ENCODE measurements at places on chromosomes 4 and X.

DNA sequence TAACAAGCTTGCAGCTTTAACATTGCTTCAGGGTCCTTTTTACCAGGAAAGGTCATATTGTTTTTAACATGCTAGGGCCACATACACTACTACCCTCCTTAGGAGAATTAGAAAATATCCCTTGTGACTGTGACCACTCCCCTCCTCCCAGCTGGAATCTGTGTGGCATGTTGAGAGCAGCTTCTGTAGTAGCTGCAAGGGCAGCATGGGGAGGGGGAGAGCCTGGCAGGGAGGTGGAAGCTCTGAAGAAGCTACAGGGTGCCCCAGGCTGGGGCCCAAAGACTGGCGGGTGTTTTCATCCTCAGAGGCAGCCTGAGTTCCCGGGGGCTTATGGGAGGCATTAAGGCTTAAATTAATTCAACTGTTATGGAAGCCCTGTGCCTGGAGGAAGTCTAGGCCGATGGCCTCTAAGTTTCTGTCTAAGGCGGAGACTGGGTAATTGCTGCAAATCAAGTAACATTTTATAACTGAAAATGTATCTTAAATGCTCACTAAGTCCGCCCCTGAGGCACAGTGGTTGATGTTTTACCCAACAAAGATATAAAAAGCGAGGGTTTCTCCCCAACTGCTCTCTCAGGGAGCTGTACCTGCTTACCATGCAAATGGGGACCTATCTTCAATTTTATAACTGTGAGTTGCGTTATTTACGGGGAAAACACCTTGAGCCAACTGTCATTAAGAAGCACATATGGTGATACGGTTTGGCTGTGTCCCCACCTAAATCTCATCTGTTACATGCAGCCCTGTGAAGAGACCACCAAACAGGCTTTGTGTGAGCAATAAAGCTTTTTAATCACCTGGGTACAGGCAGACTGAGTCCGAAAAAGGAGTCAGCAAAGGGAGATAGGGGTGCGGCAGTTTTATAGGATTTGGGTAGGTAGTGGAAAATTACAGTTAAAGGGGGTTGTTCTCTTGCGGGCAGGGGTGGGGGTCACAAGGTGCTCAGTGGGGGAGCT lies 37.4 kb upstream of the STS start:
- DNase-seq, result no peak

DNA sequence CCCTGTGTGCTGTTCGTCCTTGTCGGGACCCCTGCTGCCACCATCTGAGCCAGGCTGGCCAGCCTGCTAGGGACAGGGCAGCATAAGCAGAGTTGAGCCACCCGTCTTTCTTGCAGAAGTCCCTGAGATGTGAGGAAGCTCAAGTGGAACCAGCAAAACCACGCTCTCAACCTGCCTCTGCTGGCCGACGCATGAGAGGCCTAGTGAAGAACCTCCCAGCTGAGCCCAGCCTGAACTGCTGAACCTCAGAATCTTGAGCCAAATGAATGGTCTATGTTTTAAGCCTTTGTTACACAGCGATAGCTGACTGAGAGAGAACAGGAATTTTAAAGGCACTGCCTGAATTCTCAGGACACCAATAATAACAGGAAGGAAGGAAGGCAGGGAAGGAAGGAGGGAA lies 98.9 kb upstream of the ADRA2C start:
- no peak for DNase-seq

- peak; percentile 68 for DNase-seq
Observed at GRCh38 chr4:78962597-78963115, 23.4 kb upstream of the PAQR3 start.

GRCh38 chr4:23455456-23456158 lies 434.2 kb downstream of the PPARGC1A start:
- no peak for DNase-seq

DNA sequence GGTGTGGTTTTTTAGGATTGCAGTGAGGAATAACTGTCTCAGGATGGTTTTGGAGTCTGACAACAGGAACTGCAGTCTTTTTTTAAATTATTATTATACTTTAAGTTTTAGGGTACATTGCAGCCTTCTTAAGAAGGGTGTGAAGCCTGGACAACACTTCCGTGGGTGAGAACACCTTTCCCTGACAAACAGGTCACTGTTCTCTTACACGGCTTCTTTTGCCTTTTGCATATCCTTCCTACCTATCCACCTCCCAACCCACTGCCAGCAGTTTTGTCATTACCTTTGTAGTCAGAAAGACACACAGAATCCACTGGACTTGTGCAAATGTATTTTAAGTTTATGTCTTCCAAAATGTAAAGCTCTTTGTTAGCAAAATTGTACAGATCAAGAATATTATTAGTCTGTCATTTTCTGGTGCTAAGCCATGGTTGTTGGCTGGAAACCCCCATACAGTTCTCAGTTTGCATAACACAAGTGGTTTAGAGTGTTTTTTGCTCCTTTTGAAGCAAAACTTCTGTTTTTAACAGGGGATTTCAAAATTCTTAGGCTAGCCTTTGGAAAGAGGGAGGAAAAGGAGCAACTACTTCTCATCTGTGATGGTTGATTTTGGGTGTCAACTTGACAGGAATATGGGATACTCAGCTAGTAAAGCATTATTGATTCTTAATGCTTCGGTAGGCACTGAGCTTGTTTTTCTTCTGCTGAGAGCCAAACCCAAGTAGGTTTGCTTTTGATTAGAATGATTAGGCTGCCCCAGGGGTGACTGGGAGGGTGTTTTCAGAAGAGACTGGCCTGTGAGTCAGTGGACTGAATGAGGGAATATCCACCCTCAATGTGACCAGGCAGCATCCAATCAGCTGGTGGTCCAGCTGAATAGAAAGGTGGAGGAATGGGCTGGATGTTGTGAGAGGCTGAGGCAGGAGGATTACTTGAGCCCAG lies 29.4 kb upstream of the KLHL2 start:
- no peak for DNase-seq

GRCh38 chr4:87052615-87053014 lies 117.8 kb downstream of the AFF1 start:
- DNase-seq, result no peak

DNA sequence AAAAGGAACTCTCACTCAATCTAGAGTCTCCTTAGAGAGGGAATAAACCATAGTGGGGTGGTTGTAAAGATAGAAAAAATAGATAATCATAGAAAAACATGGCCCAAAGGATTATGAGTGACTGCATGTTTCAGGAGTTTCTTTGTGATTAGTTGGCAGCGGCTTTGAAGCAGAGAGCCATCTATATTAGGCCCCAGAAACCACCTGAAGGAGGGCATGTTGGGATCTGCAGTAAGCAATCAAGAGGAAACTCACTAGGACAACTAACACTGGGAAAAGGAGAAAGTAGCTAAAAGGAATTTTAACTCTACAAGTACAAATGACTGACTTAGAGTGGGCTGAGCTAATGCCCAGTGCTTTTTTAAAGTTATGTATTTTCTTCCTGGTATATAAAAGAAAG lies 269.2 kb upstream of the NRK start:
- DNase-seq, result no peak

GRCh38 chr4:143202824-143203223 lies 18.1 kb downstream of the USP38 start:
- peak; percentile 66 for DNase-seq

- no peak for DNase-seq
Observed at GRCh38 chrX:153878345-153878744, 7.6 kb downstream of the L1CAM start.

DNA sequence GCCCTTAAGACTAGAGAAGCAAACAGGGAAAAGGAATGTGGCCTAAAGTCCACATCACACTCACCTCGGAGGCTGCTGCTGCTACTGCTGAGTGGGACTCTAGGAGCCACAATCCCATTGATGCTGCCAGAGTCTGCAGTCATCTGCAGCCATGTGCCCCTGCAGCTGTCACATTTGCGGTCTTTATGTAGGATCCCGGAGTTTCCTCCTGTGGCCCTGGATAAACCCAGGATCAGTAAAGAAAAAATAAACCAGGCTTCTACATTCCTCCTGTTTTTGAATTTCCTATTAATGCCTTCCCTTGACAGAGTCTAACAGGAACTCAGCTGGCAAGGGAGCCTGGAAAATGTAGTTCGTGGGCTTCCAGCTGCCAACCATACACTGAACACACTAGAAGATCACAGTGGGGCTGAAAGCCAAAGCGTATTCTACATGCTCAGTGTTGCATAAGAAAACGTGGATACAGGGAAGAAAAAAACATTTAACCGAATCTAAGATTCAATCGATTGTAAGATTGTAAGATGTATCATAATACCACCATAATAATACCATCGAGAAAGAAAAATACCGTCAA lies 10.3 kb upstream of the PHEX start:
- DNase-seq, result no peak

DNA sequence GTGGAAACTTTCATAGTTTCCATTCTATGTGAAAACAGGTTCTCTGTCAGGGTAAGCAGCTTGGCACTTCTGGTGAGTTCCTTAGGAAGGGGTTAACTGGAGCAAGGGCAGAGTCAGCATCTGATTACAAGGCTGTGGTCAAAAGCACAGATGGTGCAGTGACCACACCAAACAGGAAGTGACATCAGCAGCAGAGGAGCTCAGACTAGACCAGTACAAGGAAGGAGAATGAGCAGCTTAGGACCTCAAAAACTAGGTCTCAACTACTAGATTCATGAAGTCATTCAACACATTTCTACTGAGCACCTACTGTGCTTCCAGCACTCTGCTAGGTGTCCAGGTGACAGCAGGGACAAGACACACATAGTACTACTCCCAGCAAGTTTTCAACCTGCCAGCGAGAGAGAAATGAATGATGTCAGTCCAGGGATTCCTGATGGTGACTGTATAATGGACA lies 130.2 kb downstream of the AMELX start:
- no peak for DNase-seq

DNA sequence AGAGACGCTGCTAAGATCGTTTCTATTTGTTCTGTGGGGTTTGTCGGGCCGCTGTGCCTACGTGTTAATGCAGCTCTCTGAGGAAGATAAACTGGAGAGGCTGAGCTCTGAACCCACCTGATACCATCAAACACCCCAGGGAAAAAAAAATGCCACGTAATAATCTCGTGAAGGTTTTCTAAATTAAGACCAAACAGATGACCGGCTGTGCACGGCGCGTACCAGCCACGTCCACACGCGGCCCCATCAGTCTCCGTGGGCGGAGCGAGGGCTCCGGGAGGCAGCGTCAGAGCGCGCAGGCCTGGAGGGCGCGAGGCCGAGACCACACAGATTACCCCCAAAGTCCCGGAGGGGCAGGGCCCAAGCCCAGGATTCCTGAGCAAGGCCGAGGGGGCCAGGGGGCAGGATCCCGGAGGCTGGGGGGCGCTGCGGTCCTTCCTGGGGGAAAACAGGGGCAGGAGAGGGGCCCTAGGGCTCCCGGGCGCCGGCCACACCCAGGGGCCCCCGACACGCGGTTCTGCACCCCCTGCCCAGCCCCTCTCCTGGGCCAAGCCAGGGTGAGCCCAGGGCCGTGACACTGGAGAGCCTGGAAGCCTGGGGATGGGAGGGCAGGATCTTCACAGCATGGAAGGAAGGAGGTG lies 91.9 kb downstream of the FAM53A start:
- DNase-seq, result no peak

- no peak for DNase-seq
Observed at GRCh38 chr4:178856139-178856800, 1414.0 kb upstream of the AGA start.

DNA sequence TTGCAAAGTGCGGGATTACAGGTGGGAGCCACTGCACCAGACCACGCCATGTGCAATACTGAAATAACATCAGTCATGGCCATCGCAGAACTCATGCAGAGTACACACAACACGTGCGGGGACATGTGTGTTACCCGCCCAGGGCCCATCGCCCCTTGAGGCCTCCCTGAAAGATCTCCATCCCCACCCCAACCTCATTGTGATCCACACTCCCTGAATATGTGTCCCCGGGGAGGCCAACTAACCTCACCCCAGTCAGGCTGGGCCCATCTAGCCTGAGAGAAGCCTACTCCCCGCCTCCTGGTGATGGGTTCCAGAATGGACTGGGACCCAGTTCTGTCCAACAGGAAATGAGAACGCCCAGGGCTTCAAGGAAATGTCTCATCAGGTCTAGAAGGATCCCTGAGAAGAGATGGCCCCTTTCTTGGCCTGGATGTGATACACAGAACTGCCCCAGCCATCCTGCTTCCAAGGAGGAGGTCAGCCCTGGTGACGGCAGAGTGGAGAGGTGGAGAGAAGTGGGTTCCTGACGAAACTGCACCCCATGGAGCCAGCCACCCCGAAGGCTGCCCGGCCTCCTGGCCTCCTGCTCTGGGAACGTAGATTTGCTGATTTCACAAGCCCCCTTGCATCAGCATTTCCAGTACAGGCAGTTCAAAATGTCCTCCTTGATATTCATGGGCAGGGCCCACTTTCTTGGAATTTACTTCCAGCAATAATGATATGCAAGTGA lies 22.5 kb upstream of the CLDN24 start:
- no peak for DNase-seq

GRCh38 chrX:118727686-118728339 lies 407 bp downstream of the IL13RA1 start:
- peak; percentile 58 for DNase-seq

GRCh38 chr4:27081675-27082586 lies 221.3 kb downstream of the STIM2 start:
- DNase-seq, result no peak

DNA sequence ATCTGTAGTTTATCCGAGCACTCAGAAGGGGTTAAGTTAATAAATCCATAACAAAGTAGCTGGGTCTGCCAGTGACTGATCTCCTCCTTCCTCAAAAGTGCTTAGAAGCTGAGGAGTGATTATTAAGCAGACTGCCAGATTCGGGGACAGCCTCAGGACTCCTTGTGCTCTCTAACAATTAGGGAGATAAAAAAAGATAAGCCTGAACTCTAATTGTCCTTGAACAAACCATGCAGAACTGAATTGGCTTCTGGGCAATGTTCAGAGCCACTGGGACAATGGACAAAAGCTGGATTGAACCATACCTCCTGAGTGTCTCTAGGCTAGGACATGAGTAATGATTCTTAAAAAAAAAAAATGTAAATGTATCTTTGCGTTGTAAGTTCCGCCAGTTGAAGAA lies 22.7 kb upstream of the GRPR start:
- no peak for DNase-seq

GRCh38 chr4:176448761-176449160 lies 129.0 kb downstream of the SPCS3 start:
- no peak for DNase-seq

DNA sequence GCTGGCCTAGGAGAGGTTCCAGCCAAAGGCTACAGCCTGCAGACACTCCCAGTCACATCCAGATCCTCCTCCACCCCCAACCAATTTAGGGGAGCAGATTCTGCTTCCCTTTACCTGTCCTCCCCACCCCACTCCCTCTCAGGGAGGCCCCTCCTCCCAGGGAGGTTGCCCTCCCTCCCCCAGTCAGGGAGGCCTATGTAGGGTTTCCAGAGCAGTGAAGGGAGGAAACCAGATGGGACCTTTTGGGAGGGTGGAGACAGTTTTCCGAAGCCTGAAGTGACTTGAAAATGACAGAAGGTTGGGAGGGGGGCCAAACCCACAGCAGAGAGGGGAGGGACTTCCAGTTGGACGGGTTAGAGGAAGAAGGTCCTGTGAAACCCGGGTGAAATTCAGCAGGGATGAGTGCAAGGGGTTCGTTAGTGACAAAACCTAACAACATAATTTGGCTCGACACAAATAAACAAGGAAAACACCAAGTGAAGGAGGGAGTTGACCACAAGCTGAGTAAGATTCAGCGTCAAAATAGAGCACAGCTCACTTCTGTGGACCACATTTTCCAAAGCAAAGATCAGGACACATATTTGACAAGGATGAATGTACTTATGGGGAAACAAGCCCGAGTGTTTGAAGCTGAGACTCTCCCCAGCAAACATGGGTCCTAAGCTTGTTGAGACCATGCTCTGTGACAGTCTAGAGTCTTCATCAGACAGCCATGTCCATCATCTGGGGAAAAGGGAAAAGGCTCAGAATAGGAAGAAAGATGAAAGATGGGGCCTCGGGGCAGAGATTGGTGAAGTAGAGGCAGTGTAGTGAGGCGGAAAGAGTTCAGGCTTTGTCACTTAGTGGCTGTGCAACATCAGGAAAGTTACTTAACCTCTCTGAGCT lies 46.4 kb downstream of the PRPS1 start:
- peak; percentile 74 for DNase-seq

Data from adipocyte (in vitro differentiated cells).